Left renal pelvis (tissue), 4 donors: ENCODE measurements at places on chromosomes 13 and 19. TPM values are rescaled to one million over a fixed set of nuclear protein-coding genes. Genes with fewer than 3 reads are reported as not detected.

- DNase-seq = no peak
Measured at GRCh38 chr13:79404985-79405384, 1.1 kb downstream of the RBM26 start.

DNA sequence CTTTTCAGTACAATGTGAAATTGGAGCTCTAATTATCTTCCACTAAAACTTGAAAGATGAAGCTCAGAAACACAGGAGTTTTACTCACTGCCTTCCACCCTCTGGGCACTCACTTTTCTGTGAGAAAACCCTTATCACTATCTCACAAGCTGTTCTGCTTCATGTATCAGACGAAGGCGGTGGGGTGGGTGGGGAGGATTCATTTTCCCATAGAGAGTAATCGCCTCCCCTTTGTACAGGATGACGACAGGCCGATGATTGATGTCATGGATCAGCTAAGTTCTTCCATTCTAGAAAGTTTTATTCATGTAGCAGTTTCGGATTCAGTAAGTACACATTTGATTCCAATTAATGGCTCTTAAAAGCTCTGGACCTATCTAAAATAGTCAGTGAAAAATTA is 139.9 kb downstream of the ZAR1L start:
- DNase-seq = no peak

GRCh38 chr19:2969104-2969504 is 8.3 kb upstream of the TLE6 start:
- DNase-seq = no peak

DNA sequence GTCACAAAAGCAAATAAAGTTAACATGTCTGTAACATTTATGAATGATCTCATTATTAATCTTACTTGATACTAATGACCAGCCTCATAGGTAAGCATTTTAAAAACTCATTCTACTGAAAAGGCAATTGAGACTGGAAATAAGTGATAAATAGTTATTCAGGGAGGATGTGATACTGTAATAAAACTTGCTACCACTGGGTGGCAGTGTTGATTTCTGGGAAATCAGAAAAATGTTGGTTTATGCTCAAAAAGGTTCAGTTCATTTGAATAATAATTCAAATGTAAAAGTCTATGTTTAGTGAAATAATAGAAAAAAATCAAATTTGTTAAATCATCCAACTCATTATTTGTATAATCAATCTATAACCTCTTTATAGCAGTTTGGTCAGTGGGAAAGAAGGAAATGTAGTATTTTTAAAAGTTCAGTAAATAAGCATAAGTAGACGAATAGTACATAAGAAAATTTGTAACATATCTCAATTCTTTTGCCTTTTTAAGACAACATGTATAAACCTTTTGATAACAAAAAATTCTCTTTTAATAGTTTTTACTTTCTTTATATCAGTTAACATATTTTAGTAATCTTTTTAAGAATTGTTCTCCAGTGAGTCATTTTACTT is 9.6 kb downstream of the ABHD13 start:
- DNase-seq = no peak

DNA sequence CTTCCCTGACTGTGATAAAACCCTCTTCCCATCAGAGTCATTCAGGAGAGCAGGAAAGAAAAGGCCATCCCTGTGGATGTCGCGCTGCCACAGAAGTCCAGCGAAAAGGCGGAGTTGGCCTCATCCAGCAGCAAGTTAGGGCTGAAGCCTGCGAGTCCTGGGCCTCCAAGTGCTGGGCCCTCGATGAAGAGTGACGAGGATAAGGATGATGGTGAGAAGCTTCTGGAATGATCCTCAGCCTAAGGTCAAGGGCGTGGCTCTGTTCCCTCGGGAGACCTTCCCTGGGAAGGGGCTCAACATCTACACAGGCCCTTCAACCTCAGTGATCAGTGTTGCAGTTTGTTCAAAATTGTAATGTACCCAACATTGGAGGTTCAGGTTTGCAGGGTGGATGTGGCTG is 22.3 kb downstream of the TEX29 start:
- DNase-seq = no peak

The TEAD2 gene
- polyA plus RNA-seq = 113 TPM

DNA sequence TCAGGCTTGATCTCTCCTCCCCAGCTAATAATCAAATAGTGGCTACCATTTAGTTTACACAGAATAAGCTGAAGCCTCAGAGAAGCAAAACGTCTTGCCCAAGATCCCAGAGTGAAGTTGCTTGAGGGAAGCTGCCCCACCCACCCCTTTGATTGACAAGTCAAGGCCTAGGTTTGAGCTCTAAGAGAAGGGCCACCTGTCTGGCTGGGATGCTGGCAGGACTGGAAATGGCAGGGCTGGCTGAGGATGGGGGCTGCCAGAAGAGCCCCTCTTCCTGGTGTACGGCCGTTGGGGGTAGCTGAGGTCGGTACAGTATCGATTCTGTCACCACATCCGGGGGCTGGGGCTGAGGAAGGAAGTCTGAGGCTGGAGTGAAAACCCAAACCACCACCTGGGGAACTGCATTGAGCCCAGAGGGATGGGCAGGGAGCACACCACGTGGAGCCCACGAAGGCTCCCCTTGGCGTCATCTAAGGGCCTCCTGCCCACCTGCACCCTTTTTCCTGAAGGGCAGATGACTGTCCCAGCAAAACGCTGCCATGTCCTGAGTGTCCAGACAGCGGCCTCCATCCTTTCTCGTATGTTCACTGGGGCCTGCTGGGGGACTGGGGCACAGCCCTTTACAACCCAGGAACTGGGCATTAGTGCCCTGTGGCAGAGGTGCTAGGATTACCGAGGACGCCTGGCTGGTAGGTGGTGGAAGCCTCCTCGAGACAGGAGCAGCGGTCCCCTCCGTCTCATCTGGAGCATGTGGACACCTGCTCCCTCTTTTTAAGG is 1.4 kb upstream of the PRKD2 start:
- no peak for DNase-seq
